NCI-H460 (cell line): ENCODE measurements at places on chromosomes 6 and 20.

DNA sequence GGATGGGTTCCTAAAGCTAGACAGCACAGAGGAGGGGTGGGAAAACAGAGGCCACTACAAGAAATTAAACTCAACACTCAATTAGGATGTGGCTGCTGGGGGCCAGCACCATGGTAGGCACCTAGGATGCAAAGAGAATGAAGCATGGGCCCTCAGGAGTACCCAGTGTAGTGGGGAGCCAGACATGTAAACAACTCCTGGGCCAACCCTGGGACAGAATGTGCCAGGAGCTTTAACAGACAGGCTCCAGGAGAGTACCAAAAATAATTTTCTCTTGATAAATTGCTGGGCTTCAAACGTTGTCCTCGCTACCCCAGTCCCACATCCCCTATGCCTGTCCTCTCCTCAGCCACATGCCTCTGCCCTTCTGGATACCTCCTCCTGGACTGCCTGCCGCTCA is 1.7 kb downstream of the TMEM151B start:
- no peak for DNase-seq

DNA sequence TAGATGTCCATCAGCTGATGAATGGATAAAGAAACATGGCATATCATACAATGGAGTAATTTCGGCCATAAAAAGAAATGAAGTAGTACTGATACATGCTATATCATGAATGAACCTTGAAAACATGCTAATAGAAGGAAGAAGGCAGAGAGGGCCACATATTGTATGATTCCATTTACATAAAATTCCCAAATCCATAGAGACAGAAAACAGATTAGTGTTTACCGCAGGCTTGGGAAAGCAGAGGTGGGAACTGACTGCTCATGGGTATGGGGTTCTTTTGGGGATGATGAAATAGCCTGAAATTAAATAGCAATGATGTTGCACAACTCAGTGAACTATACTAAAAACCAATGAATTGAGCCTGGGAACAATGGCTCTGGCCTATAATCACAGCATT is 58.3 kb downstream of the SERAC1 start:
- no peak for DNase-seq

DNA sequence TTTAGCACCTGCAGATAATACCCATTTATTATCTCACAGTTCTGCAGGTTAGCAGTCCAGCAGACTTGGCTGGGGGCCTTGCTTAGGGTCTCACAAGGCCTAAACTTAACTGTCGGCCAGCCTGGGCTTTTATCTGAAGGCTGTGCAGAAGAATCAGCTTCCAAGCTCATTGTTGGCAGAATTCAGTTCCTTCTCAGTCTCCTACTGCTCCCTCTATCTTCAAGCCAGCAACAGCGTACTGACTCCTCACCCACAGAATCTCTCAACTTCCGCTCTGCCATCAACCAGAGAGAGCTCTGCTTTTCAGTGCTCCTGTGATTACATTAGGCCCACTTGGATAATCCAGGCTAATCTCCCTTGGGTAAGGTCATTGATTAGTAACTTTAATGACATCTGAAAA is 30.2 kb upstream of the NHSL1 start:
- no peak for DNase-seq

DNA sequence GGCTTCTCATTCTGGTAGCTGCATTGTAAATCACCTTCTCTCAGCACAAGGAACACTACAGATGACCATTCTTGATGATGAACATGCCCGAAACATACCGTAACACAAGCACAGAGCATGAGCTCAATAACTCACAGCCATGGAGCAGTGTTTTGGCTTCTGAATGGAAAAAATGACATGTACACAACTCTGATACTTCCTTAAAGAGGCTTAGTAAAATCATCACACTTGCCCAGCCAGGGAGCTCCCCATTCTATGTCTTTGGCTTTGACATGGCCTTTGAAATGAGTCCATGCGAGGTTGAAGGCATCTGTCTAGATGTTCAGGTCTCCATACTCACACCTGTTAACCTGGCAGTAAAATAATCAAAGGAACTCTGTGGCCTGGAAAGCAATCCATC is 87.6 kb downstream of the MYB start:
- no peak for DNase-seq

DNA sequence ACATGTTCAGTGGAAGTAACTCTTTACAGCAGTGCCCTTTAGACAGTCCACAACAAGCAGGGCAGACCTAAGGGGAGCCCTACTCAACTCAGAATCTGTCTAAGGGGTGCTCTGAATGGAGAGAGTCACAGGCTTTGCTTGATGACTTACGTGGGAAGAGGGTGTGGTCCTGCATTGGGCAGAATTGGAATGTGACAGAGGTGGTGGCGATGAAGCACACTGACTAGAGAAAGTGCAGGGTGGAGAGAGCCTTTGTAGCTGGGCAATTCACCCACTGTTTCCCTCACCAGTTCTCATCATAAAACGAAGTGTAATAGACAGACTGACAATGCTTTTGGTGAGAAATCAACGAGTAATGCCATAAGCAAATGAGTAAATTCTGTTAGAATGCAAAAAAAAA is 11.2 kb downstream of the TP53INP2 start:
- no peak for DNase-seq

GRCh38 chr20:53224851-53225250 is 252.7 kb downstream of the TSHZ2 start:
- no peak for DNase-seq
